ENCODE measurements at places on chromosomes 1 and 21. TPM values are rescaled to one million over a fixed set of nuclear protein-coding genes. Genes with fewer than 3 reads are reported as not detected.

DNA sequence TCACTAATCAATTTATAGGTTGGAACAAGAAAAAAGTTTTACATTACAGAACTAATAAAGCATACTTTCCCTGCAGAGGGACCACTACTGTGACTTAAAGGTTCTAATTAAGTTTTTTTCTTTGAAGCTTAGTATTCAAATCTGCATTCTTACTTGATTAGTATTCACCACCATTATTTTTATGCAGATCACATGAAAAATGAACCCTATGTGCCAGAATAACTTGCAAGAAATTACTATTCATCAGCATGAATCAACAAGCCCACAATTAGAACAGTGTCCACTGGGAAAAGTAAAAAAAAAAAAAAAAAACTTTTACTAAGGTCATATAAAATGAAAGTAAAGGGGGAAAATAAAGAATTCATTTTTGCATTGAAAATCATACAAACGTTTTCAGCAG, 90.8 kb downstream of the SMYD3 start:
- no peak for DNase-seq

GRCh38 chr21:17050156-17050555, 462.7 kb upstream of the CXADR start:
- no peak for DNase-seq

GRCh38 chr1:15412175-15412800, 2.6 kb downstream of the EFHD2 start:
- peak; percentile 45 for DNase-seq

DNA sequence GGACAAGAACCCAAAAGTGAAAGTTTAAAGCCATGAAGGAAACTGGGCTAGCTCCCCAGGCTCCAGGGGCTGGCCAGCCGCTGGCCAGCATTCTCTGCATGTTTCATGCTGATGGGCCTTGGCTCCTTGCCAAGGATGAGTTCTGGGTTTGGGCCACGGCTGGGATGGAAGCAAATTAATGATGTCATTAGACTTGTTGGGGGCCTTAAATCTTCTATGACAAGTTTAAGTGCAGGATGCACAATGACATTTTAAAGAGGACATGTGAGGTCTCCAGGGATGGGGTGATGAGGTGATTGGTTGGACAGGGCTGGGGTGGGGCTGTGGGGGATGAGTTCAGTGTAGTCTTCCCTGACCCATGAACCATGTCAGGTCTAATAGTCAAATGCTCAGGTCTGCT, 199.6 kb downstream of the TRABD2B start:
- no peak for DNase-seq

GRCh38 chr1:183739082-183739481, 65.8 kb upstream of the RGL1 start:
- DNase-seq = no peak

GRCh38 chr1:43671626-43672330, 21.8 kb downstream of the KDM4A start:
- peak; percentile 46 for DNase-seq

The RORC gene
- total RNA-seq = not detected

The RSPH1 gene
- 0.12 TPM for total RNA-seq

The CFAP74 gene
- total RNA-seq = 0.10 TPM

The UBASH3A gene
- not detected for total RNA-seq

The CTH gene
- 6.9 TPM for total RNA-seq

The FAM151A gene
- total RNA-seq = not detected

Data from RPMI7951 (cell line).